ENCODE measurements at places on chromosomes 6 and 20. TPM values are rescaled to one million over a fixed set of nuclear protein-coding genes. Genes with fewer than 3 reads are reported as not detected.

Gene PRKN
- total RNA-seq = 0.93 TPM

Gene CD93
- 604 TPM for total RNA-seq

Gene ZSCAN23
- total RNA-seq = 2.0 TPM

Gene OR2H2
- total RNA-seq = not detected

Gene ZBP1
- not detected for total RNA-seq

Gene SUMO4
- 1.4 TPM for total RNA-seq

Gene LINC00237
- total RNA-seq = not detected

Gene CRIP3
- total RNA-seq = not detected

Gene LY6G6F
- not detected for total RNA-seq

Gene ADGRF4
- 0.10 TPM for total RNA-seq

Gene SIM1
- total RNA-seq = not detected

Gene TREM1
- not detected for total RNA-seq

Gene PPP1R18
- total RNA-seq = 124 TPM

Gene LY6G6D
- not detected for total RNA-seq

Gene RIPPLY2
- total RNA-seq = not detected

Gene PMEPA1
- total RNA-seq = 16.2 TPM

Gene MATN4
- not detected for total RNA-seq

Gene MAS1
- total RNA-seq = not detected

Gene C6orf58
- total RNA-seq = not detected

Gene ADAM33
- not detected for total RNA-seq

Gene GJA1
- 232 TPM for total RNA-seq

Gene SRMS
- total RNA-seq = not detected

Gene NR2E1
- total RNA-seq = not detected

Gene DDX43
- total RNA-seq = 1.2 TPM

Gene SIRPD
- 0.19 TPM for total RNA-seq

Gene PNPLA1
- total RNA-seq = not detected

Gene APOBEC2
- total RNA-seq = not detected

Gene ARMC12
- not detected for total RNA-seq

Gene PTPRT
- total RNA-seq = not detected

Gene TPD52L1
- 5.1 TPM for total RNA-seq

Gene VGLL2
- total RNA-seq = not detected

Gene CRISP2
- not detected for total RNA-seq

Gene SAMD3
- 1.1 TPM for total RNA-seq

Gene ID1
- 74.3 TPM for total RNA-seq

Gene BIRC7
- 0.12 TPM for total RNA-seq

Gene SLC22A7
- total RNA-seq = not detected

Gene WFDC12
- not detected for total RNA-seq

Gene ZNF831
- total RNA-seq = not detected

Gene GGT7
- total RNA-seq = 6.2 TPM

Gene TNXB
- 1.7 TPM for total RNA-seq

Data from glomerular endothelial cell (primary cell).